Activated T-cell treated with anti-CD3 and anti-CD28 coated beads, Interleukin-2, amount 50 U/mL, for 4 hours (primary cell): ENCODE measurements at places on chromosomes 16 and 17. TPM values are rescaled to one million over a fixed set of nuclear protein-coding genes. Genes with fewer than 3 reads are reported as not detected.

Gene SPN
- total RNA-seq: 37.5 TPM

Gene RAP1GAP2
- total RNA-seq: 1.2 TPM

Gene DHX40
- total RNA-seq: 15.3 TPM

Gene CCDC200
- total RNA-seq: not detected

Gene DNAAF1
- total RNA-seq: not detected

Gene NUDT21
- 234 TPM for total RNA-seq

Gene CD7
- total RNA-seq: 256 TPM

Gene TERB1
- not detected for total RNA-seq

Gene WSCD1
- total RNA-seq: 0.08 TPM

Gene NHLRC4
- total RNA-seq: 0.13 TPM

Gene IRF8
- 561 TPM for total RNA-seq

Gene NOXO1
- total RNA-seq: 0.35 TPM
